NCI-H2081 (cell line): ENCODE measurements at places on chromosomes 4 and X.

DNA sequence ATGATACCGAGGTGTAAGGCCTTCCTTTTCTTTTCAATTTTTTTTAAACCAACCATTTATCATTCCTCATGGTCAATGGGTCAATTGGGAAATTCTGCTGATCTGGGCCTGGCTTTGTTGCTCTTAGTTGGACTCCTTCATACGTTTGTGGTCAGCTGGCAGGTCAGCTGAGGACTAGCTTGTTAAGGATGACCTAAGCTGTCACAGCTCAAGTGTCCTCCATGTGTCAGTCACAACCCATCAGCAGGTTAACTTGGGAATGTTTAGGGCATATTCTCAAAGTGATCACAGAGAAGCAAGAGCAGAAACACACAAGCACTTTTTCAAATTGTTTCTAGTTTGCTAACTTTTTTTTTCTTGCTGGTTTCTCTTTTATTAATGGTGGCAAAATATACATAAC is 117.4 kb upstream of the MAB21L2 start:
- no peak for DNase-seq

GRCh38 chr4:121960818-121961217 is 9.0 kb upstream of the TRPC3 start:
- no peak for DNase-seq

DNA sequence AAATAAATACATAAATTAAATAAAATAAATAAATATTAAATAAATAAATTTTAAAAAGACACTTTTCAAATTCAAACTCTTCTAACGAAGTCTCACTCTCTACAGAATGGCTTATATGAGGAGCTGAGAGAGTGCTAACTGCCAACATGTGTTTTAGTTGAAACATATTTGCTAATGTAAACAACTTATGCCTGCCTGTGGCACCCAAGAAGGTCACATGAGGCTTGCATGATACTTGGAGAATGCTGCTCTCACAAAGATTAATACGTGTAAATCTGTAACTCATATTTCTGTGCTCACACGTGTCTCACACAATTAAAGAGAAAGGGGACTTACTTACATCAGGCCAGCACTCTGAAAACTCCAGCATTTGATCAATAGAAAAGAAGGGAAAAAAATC is 43.2 kb upstream of the PITX2 start:
- DNase-seq = no peak

DNA sequence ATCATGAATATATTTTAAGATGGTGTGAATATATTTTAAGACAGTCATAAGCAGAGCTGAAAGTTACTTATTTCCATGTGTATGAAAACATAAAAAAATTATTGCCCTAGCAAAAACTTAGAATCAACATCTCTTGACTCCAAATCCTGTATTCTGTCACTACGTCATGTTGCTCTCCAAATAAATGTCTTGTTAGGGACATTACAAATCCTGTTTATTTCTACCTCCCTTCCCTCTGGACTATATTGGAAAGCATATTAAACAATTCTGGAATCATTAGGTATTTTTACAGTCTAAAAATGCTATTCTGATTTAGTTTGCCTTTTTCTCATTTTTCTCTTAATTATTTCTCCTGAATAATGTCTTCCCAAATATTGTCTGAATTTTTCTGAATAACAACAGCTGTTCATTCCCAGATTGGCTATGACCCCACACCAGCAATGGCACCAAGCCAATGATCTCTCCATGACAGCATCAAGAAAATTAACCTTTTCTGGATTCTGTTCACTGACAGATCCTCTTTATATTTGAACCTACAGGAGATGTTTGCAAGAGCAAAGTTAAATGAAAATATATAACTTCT is 523.1 kb downstream of the IQCM start:
- no peak for DNase-seq

DNA sequence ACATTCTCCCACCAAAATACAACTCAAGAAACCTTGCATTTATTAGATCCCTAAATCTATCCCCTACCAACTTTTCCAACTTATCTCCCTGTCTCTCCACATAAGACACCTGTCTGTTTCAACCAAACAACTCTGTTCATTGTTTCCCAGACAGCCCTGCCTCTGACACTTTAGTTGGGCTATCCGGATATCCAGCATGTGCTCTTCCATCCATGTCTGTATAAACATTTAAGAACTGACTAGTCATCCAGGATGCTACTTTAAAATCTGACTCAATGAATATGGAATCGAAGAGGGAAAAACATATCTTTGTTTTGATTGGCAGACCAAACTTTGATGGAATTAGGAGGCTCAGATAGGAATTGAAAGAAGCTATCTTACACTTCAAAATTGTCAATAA is 143.2 kb upstream of the DCAF8L1 start:
- no peak for DNase-seq

DNA sequence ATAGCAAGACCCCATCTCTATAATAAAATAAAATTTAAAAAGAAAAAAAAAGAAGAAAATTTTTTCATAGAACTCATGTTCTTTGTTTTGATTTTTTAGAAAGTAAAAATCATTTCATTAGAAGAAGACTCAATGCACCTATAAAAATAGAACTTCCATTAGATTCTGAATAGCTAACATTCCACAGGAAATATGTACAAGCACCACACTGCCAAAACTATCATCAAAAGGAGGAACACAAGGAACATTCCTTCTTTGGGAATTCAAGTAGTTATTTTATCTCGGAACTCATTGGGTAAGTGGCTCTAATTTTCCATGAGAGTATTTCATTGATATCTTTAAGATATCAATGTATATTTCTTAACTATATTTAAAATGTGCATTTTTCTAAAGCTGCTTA is 157.6 kb downstream of the CAMK2D start:
- no peak for DNase-seq

- no peak for DNase-seq
These were observed 10.3 kb downstream of the WDR44 start for GRCh38 chrX:118356154-118356701.
